ENCODE measurements at places on chromosomes 5 and 9.

- DNase-seq, result no peak
These were observed 69.2 kb downstream of the ANGPTL2 start for GRCh38 chr9:127053057-127053821.

DNA sequence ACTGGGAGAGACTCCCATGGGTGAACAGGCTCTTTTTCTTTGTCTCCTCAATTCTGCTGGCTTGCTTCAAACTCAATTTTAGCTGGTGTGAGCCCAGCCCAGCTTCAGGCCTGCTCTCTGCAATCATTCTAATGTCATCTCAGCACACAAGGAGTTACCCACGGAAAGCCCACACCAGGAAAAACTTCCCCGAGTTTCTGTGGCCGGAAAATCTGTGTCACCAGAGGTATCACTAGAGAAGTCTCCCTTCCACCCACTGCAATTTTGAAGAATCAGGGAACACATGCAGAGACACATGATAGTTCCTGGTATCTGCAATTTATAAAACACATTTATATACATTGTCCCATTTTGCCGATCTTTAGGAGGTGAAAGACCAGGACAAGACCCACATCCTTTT lies 13.5 kb upstream of the NDFIP1 start:
- no peak for DNase-seq

DNA sequence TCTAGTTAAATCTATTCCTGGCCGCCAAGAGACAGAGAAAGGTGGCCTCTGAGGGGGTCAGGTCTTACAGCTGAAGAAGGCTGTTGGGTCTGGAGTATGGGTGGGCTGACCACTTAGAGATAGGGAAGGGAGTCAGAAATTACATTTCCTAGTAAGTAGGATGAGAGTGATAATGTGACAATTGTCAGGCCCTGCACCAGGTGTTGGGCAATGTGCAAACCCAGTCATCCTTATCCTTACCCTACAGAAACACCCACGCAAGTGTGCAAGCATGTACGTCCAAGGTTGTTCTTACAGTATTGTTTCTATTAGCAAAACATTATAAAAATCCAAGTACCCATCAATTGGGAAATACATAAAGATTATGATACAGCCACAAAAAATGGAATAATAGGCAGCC lies 9.5 kb downstream of the SPAAR start:
- DNase-seq, result no peak

DNA sequence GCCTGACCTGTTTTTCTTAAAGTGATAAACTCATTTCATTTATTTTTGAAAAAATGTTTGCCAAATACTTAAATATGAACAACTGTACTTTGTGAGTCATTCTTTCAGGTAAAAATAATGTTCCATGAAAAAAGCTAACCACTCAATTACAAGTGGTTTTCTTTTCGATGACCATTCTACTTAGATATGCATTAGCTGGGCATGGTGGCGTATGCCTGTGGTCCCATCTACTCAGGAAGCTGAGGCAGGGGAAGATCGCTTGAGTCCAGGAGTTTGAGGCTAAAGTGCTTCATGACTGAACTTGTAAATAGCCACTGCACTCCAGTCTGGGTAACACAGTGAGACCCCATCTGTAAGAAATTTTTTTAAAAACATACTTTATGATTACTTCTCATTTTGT lies 4.0 kb upstream of the WDR70 start:
- DNase-seq, result no peak

DNA sequence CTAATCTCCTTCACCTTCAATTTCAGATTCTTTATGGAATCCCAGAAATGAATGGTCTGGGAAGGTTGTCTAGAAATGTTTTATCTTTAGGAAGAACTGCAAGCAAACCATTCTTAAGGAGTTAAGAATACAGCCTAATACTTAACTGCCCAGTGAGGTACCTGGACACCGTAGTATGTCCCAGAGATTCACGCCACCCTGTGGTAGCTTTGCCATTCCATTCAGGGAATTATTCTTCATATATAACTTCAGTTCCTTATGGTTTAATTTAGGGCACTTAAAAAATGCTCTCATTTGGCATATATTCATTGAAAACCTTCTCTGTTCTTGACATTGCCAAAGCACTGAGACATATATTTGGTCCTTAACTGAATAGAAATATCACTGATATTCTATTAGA lies 49.7 kb downstream of the ACTBL2 start:
- DNase-seq, result no peak

DNA sequence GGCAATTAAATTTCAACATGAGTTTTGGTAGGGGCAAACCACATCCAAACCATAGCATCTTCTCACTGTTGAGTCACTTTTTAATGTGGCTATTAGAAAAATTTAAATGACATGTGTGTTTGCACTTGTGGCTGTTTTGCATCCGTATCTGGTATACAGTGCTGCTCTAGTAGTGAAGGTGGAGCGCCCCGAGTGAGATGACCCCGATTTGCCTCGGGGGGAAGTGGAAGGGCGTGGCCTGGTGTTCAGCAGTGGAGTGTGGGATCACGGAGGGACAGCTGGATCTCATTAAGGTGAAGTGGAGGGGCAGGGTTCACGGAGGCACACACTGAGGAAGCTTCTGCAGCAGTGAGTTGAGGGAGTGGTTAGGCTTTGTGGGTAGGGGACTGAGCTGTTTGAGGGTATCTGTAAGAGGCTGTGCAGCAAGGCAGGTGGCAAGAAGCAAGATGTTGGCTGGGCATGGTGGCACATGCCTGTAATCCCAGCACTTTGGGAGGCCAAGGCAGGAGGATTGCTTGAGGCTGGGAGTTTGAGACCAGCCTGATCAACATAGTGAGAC lies 6.2 kb upstream of the GMCL2 start:
- no peak for DNase-seq

DNA sequence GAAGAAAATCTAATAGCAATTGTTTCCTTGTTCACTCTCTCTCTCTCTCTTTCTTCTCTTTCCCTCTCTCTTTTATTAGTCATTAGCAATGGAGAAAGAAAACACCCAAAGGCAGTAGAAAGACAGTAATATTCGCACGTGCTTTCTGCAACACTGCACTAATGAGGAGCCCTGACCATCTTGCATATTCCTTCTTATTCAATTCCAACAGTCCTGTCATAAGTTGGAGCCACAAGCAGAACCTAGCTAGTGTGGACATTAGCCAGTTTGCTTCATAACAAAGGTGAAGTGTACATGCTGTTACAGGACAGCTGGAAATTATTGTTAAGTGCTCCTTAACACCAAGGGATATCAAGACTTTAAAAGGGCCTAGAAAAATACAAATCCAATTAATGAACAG lies 63.4 kb downstream of the TRIM32 start:
- DNase-seq, result no peak

- no peak for DNase-seq
These were observed 163.7 kb downstream of the GABBR2 start for GRCh38 chr9:98545021-98545420.

DNA sequence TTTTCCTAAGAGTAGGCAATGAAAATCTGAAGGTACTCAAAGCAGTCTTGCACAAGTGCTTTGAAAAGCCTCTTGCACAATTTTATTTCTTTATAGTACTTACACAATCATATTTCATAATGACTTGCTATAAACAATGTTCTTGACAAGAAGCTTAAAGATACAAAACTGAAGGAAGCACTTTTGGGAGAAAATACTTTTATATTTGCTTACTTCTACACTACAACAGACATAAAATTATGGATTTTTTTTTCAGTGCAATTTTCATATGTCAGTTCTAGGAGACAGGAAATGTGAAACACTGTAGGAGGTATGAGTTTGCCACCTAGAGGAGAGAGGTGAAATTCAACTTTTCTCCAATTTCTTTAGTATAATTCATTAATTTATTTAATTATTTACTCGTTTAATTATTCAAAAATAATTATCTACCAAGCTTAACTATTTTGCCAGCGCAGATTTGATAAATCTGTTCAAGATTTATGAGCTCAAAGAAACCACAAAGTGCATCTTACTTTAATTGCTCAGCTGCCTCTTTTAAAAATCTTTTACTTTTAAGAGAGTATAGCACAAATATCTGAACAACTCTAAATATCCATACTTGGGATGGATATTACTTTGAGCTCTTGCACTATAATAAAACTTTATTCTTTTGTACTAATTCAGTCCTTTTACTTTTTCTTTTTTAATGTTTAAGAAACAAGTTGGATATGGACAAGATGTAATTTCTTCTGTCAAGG lies 29.0 kb upstream of the CDKN2B start:
- DNase-seq, result no peak

DNA sequence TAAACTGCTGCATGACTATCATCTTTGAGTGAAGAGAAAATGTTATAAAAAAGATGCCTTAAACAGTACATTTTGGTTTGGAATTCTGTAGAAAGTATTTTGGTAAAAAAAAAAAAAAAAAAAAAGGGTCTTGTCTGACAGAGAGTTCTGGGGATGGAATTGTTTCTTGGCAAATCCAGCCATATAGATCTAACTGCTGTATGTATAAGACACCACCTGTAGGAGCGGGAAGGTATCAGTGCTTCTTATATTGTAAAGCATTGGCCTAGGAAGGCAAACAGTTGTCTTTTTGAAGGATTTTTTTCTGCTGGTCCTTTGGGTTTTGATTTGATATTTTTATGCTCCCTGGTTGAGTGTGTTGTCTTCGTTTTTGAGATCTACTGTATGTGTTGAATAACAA lies 2.8 kb downstream of the PURA start:
- DNase-seq, result no peak

DNA sequence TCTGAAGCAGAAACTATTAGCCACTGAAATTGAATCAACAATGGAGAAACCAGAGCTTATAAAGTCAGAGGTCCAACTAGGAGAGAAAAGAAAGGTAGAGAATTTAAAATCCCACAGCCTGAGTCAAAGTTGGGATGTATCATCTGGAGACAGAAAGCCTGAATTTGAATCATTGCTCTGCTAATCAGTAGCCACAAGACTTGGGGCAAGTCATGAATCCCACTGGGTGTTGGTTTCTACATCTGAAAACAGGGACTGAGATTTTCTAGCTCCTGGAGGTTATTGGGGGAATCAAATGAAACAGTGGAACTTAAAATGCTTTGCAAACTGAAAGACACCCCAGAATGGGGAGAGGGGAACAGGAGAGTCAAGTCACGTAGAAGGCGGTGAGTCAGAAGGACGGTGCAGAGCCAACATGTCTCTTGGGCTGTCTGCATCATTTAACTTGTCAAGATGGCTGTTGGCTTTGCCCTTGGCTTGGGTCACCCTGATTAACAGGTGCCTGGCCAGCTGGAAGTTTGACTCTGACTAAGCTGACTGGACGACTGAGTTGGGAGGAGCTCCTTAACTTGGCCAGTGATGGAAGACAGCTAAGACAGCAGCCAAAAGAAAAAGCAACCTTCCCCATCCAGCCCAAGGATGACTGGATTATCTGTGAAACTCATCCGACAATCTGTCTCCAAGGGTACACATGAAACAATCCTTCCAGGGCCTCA lies 60.6 kb upstream of the ADRA1B start:
- DNase-seq, result no peak

DNA sequence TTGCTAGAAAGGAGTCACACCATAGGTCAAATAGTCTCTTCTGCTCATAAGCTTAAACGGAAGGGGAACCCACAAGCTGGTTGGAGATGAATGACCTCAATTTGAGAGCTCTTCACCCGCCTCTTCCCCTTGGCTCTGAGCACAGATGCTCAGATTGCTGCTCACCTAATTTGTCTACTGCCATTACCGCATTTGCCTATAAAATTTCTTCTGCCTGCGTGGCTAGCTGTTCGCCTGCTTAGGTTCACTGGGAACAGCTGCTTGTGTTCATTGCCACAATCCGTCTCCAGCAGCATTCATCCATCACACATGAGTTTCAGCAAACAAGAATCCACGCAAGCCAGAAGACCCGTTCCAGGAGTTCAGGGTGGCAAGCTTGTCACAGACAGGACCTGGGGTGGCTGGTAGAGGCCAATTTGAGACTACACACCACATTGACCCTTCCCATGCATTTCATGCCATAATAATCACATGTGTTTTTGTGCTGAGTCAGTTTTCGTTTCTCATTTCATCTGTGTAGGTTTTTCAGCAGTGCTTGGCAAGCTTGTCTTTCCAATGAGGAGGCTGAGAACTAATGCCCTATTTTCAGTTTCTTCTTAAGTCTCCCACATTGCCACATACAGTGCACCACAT lies 50.2 kb upstream of the DNAH5 start:
- DNase-seq, result no peak

DNA sequence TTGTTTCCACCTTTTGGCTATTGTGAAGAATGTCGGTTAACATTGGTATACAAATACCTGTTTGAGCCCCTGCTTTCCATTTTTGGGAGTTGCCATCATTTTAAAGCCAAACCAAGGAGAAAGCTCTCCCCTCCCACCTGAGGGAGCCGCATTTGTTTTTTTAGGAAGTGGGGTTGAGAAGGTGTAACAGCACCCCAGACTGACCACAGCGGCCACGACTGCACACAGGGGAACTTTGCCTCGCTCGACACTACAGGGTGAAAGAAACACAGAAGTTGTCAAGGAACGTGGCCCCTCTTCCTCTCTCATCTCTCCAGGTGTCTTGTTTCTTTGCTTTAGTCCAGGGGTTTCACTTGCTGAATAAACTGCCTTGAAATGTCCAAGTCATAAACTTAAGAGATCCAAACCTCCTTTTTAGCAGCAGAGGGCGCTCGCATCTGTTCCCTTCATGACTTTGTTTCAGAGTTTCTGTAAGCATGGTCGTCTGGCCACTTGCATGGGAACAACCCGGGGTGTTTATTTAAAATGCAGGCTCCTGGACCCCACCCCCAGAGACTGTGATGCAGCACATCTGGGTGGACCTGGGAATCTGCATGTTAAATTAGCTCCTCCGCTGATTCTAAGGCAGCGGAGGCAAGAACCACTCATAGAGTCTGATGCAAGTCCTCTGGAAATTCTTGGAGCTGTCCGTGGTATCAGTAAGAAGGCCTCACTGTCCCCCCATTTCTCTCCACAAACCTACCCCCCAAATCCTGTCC lies 2.1 kb upstream of the TTLL11 start:
- DNase-seq, result no peak

DNA sequence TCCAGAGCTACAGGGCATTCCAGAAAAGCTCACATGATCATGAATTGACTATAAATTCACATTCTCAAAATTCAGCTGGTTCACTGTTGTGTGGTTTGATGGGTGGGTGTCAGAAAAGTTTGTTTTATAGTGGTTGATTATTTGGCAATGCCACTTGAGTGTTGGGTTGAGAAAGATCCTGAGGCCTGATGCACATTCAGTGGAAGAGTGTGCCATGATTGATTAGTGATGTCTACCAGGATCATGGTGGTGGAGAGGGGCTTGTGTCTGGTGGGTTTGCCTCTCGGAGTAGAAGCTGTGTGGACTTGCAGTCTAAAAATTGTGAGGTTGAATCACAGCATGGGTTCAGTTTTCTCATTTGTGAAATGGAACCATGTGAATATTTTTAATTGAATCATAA lies 2.0 kb downstream of the NDUFS6 start:
- no peak for DNase-seq

DNA sequence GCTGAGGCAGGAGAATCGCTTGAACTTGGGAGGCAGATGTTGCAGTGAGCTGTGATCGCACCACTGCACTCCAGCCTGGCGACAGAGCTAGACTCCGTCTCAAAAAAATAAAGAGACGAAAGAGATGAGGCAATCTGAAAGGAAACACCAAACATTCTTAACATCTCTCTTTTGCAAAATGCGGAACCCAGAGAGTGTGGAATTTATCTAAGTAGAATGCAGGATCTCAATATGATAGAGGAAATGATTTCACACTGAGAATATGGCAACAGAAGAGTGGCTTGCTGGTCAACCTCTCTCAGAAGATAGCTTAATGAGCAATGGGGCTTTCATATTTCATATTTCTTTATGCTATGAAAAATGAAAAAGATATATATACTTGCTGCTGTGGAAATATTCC lies 33.4 kb upstream of the PCA3 start:
- DNase-seq, result no peak

All from stimulated activated CD8-positive, alpha-beta memory T cell treated with anti-CD3 and anti-CD28 coated beads, Interleukin-2, amount 100 ng/mL, for 1 hour (primary cell).